Foreskin melanocyte (primary cell): ENCODE measurements at places on chromosomes 6 and 20.

GRCh38 chr6:88165087-88165843, 882 bp downstream of the CNR1 start:
- no peak for DNase-seq

DNA sequence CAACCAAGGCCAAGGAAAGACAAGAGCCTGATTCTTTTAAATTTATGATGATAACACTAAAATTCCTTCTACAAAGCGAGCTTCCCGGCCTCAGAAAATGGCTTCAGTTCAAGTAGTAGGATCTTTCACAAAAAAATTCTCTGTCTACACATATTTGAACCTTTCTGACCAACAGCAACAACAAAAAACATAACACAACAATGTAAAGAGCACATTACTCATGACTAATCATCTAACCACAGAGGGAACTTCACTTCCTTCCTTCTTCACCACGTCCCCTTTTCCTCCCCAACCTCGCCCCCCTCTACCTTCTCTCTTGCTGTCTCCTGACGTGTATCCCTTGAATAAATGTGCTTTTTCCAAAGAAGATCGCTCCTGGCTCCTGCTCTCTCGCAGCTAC, 228.2 kb downstream of the MYLK4 start:
- DNase-seq: peak; percentile 88

- peak; percentile 74 for DNase-seq
These were observed at the start of the genes KCTD20 and PXT1 for GRCh38 chr6:36442671-36443470. Gene KCTD20 (plus strand): TSS chr6:36443000. CDS start chr6:36470098, 27,098 bp downstream. Gene PXT1 (minus strand): TSS chr6:36442854. CDS start chr6:36426082, 16,772 bp downstream.

GRCh38 chr6:166436195-166437139, 53.7 kb upstream of the MPC1 start:
- DNase-seq: no peak

DNA sequence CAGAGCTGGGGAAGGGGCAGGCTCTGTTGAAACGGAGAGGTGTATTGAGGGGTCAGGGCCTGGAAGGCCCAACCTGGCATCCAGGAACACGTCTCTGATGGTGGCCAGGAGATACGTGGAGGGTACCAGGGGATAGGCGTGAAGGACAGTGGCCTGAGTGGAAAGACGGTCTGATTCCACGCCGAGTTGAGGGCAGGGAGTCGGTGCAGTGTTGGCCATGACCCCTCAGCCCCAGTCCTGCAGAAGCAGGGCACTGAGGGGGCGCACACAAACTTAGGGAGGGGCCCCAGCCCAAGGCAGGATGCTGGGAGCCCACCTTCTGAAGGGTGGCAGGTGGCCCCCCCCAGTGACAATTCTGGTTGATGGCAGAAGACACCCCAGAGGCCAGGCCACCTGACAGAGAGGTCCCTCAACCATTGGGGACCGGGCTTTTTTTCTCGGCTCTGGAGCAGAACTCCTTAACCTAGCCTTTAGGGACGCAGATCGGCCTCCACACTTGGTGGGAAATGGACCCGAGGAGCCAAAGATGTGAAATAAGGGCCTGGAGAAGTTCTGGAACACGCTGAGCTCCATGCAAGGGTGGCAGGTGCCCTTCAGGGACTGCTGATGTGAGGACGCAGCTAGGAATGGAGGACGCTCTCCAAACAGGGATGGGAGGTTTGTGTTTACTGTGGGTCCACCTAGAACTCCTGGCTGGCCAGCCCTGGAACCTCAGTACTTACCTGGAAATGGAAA, 91.0 kb downstream of the TMEM242 start:
- DNase-seq: no peak

- no peak for DNase-seq
These were observed 36.2 kb downstream of the CD40 start for GRCh38 chr20:46154305-46154704.

DNA sequence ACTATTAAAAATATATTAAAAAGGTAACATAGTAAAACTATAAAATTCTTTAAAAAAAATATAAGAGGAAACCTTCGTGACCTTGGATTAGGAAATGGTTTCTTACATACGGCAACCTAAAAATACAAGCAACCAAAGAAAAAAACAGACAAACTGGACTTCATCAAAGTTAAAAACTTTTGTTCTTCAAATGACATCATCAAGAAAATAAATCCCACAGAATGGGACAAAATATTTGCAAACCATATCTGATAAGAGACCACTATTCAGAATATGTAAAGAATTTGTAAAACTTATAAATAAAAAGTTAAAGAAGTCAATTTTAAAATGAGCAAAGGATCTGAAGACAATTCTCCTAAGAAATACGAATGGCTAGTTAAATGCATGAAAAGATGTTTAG, 110.0 kb downstream of the ATG5 start:
- DNase-seq: no peak

GRCh38 chr6:36371211-36371610, 16.3 kb downstream of the ETV7 start:
- DNase-seq: no peak

GRCh38 chr6:138546733-138547185, 47.5 kb upstream of the NHSL1 start:
- no peak for DNase-seq

DNA sequence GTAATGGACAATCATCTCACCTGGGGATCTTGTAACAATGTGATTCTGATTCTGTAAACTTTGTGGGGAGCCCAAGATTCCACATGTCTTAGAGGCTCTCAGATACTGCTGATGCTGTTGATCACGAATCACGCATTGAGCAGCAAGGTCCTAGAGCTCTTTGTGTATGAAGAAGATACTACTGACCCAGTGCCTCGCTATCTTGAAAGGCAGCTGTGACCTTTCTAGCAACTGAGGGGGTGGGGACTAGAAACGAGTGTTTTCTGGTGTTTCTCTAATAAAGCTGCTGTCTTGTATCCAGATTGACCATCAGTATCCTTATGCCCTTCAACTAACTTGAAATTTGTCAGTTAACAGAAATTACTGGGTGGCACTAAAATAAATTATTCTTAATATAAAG, 142.9 kb downstream of the MTHFD1L start:
- no peak for DNase-seq

DNA sequence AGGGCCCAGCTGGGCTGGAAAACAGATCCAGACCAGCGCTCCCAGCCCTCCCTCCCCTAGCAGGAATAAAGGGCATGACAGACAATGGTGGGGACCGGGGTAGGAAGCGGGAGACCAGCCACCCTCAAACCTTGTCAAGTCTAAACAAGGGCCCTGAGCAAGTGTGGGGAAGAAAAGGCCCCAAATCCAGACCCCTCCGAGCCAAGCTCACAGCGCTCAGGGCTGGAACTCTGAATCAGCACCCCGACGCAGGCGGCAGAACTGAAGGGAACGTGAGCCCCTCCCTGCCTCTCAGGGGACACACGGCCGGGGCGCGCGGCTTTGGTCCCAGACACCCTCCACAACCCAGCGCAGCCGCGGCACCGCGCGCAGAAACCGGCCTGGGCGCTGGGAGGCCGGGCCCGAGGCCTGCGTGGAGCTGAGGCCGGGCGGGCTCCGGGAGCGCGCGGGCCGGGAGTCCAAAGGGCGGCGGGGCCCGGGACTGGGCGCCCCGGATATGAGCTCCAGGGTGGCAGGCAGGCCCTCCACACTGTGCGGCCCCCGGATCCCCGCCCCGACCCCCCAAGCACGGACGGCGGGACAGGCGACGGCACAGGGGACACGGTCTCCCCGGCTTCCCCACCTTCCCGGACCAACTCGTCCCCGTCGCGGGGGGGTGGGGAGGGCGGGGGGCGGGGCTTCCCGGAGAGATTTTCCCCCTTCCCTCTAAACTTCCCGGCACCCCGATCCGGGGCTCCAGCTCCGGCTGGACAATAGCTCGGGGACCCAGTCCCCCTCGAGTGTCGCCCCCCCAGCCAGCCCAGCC, 641 bp downstream of the TEAD3 start:
- peak; percentile 9 for DNase-seq

GRCh38 chr6:41408982-41409381, 73.6 kb downstream of the NCR2 start:
- DNase-seq: no peak

DNA sequence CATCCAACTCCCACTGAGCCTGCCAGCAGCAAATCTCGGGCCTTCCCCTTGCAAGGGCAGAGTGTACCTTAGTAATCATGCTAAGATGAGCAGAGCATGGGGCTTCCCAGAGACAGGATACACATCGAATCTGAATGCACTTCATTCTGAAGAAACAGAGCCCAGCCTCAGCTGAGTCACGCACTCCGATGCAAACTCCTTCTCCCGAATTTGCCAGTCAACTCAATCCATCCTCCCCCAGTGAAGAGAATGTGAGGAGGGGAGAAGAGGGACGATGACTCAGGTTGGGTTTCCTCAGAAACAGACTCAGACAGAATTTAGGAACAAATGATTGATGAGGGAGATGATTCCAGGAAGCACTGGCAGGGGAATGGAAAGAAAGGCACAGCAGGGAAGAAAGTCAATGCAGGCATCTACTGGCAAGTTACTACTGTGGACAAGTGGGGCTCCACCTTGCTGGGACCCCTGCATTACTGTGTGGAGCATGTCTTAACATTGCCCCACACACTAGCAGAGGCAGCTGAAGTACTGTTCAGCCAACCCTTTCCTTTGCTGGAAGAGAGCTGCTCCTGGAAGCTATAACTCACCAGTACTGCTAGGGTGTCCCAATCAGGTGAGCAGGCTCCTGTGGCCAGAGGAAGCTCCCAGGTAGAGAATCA, 251.6 kb downstream of the ADGB start:
- DNase-seq: no peak

- DNase-seq: no peak
These were observed 92.5 kb downstream of the ARMC2 start for GRCh38 chr6:108940741-108941140.

GRCh38 chr6:37657112-37657886, 40.4 kb downstream of the MDGA1 start:
- no peak for DNase-seq

DNA sequence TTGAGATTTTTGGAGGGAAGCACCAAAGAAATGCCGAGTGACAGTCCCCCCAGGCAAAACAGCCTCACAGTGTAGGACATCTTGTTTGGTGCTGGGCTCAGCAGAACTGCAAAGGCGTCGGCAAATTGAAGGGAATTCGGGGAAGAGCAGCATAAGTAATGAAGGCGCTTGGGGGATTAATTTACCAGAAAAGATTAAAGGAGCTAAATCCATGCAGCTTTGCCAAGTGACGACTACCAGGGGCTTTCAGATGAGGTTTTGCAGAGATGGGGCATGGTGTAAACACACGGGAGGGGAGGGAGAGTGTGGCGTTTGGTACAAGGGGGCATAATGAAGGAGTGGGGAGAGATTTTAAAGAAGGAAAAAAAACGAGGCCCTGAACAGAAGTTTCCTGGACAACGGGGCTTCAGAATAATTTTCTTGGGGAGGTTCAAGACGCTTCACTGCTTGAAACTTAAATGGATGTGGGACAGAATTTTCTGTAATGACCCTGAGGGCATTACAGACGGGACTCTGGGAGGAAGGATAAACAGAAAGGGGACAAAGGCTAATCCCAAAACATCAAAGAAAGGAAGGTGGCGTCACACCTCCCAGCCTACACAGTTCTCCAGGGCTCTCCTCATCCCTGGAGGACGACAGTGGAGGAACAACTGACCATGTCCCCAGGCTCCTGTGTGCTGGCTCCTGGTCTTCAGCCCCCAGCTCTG, 45.4 kb upstream of the CDH22 start:
- no peak for DNase-seq

DNA sequence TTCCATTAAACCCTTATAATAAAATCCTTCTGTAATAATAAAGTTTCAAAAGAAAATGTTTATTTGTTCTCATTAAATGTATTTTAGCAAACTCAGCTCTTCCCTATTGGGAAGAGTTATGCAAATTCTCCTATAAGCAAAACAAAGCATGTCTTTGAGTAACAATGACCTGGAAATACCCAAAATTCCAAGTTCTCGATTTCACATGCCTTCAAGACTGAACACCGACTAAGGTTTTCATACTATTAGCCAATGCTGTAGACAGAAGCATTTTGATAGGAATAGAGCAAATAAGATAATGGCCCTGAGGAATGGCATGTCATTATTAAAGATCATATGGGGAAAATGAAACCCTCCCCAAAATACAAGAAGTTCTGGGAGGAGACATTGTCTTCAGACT, 3.8 kb downstream of the IL17A start:
- no peak for DNase-seq

GRCh38 chr6:72683797-72684196, 61.9 kb downstream of the KCNQ5 start:
- no peak for DNase-seq

GRCh38 chr6:36604090-36605060, 10.2 kb downstream of the SRSF3 start:
- DNase-seq: no peak

GRCh38 chr6:170404036-170404435, 97.5 kb downstream of the FAM120B start:
- DNase-seq: no peak

DNA sequence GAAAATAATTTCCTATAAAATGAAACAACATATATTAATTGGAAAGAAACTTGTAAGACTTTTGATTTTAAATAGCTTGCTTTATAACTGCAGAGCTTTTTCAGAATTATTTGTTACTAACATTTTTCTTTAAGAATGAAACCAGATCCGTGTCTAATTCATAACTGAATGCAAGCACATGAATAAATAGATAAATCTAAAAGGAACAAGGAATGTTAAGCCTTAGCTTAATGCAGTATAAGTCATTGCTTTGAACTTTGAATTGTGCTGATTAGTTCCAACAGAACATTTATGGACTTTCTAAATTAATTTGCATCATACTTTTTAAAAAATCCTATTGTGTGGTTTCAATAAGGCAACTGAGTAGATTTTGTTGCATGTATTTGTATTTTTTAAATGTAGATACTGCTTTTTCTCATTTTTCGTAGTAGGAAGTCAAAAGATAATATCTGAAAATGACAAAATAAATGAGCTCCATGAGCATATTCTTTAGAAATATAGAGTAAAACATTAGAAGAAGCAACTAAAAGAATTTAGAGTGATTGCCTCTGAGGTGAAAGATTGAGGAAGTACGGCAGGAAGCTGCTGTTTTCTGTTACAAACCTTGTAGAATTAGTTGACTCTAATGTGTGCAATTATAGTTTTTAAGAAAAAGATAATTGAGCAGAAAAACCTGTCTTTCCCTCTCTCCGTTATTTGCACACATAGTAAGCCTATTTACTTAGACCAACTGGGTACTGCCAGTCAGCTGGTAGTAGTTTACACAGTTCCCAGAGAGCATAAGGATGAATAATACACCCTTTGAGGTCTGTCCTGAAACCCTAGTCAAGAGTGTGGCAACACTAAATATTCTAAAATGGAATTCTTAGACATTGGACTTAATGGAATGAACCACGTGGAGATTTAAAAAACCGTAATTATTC, 32.6 kb upstream of the SLC35D3 start:
- no peak for DNase-seq

- peak; percentile 42 for DNase-seq
These were observed 942 bp downstream of the HLA-E start for GRCh38 chr6:30490026-30490876.
